ENCODE measurements at places on chromosomes 16 and 17.
A peak's percentile ranks its signal among the peaks of the same experiment; 100 is the strongest.

- DNase-seq, result no peak
Observed at GRCh38 chr16:58863761-58864160, 129.6 kb upstream of the GOT2 start.

GRCh38 chr16:53752560-53752959 lies 48.6 kb downstream of the FTO start:
- no peak for DNase-seq

GRCh38 chr17:58368860-58369213 lies 16.8 kb upstream of the SUPT4H1 start:
- no peak for DNase-seq

DNA sequence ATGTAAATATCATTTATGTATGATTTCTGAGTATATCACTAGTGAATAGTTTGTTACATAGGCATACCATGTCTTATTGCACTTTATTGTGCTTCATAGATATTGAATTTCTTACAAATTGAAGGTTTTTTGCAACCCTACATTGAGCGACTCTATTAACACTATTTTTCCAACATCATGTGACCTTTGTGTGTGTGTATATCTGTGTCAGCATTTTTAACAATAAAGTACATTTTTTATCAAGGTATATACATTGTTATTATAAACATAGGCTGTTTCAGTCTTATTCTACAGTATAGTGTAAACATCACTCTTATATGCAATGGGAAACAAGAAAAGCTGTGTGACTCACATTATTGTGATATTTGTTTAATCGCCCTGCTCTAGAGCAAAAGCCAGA lies 1944.9 kb downstream of the TP53TG3F start:
- DNase-seq, result no peak

GRCh38 chr16:85699628-85700027 lies 10.9 kb upstream of the GINS2 start:
- no peak for DNase-seq

DNA sequence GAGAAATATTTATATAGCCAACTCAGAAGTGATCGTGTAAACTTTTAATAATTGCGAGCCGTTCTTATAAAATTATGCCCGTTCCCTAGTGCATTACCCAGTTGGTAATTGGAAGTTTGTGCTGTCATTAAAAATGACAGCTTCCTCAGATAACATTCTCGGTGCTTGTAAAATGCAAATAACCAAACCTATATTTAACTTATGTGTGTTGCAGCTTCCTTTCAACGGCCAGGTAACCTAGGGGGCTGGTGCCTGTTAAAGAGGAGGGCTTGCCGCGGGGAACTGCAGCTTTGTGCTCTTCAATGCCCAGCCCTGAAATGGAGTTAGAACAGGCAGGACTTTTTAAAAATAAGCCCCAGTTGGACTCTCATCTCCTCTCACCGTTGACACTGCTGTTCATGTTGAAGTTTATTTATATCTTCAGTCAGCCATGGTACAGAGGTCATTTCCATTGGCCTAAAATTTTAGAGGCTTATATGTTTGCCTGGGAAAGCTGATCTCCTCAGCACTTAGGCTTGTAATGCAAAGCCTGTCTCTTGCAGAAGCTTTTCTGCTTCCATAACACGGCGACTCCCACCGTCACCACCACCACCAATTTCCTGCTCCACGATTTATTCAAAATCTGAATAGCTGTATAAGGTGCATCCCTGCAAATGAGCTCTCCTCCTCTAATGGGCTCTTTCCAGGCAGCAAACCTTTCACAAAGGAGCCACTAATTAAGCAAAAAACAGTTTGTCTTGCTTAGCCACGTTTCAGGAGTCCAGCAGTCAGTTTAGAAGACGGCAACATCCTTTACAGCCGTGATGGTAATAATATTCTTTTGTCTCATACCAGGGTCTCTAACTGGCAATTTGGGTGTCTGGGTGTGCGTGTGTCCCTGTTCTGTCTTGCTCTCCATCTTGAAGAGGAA lies 74.7 kb downstream of the RPA1 start:
- DNase-seq, result no peak

DNA sequence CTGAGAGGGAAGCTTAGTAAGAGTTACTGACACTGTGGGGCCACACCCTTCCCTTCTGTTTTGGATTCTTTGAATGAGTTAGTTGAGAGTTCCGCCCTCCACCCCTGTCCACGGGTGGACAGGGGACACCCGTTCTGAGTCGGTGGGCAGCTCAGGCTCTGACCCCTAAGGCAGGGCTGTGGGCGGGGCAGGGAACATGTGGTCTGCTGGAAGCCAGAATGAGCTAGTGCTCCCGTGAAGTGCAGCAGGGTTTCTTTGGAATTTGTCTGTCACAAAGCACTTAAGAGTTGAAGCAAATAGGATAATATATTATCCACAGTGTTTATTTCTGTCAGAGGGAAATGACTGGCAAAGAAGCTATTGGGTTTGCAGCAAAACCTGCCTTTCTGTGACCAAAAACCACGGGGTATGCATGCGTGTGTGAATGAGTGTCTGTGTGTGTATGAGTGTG lies 90.1 kb downstream of the CLEC16A start:
- no peak for DNase-seq

DNA sequence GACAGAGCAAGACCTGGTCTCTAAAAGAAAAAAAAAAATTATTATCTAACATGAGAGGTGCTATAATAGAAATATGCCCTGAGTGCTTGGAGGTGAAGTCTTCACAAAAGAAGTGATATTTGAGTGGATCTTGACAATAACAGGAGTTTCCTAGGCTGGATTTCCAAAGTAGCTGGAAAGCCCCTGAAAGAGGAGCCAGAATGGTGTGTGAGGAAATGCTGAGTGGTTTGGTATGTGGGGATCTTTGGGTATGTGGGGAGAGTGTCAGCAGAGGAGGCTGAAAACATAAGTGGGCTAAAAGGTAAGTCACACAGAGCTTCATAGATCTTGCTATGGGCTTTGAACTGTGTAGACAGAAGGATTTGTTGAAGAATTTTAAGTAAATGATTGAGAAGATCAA lies 100.1 kb downstream of the YPEL2 start:
- DNase-seq, result no peak

- DNase-seq, result no peak
Observed at GRCh38 chr17:36703860-36704266, 102.5 kb downstream of the MRM1 start.

- peak; percentile 27 for DNase-seq
Observed at GRCh38 chr16:21645261-21645721, 7.1 kb downstream of the IGSF6 start.
